CD14-positive monocyte (primary cell): ENCODE measurements at places on chromosomes 16 and 17.

DNA sequence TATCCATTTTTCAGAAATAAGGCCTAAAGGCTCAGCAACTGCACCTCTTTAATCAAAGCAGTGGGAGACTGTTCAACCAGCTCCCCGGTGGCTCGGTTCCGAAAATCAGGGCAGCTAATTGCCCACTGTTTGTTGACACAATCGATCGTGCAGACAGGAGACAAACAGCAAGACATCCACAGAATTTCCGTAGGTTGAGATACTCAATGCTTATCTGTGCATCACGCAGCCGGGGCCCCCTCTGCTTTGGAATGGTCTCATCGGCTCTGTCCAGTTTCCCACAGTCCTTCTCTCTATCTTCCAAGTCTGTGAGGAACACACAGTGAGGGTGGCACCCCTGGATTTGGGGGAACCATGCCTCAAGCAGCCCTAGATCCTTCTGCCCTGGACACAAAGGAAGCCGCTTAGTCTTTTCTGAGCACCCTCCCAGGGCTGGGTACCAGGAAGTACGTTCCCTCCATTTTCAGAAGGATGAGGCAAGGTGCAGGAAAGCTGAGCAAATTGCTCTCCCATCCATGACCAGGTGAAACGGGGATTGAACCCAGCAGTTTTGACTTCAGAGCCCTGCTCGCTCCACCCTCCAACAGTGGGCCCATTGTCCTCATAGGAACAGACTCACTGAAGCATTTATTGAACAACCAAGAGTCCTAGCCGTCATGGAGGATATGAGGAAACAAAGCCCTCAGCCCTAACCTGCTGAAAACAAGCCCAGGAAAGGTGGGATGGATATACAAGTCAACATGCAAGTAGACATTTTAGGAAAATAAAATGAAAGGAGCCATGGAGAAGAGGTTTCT lies 70.7 kb downstream of the C16orf95 start:
- no peak for DNase-seq

- no peak for DNase-seq
These were observed 40.0 kb upstream of the CD300E start for GRCh38 chr17:74663561-74663960.

GRCh38 chr16:2501946-2502895 lies 11.5 kb upstream of the ATP6V0C start:
- no peak for DNase-seq

- DNase-seq, result no peak
These were observed 226.4 kb upstream of the GOT2 start for GRCh38 chr16:58960484-58960883.

- no peak for DNase-seq
These were observed 102.0 kb downstream of the SOX9 start for GRCh38 chr17:72222661-72223380.
